ENCODE measurements at places on chromosomes 2 and 18. TPM values are rescaled to one million over a fixed set of nuclear protein-coding genes. Genes with fewer than 3 reads are reported as not detected.
A peak's percentile ranks its signal among the peaks of the same experiment; 100 is the strongest.

DNA sequence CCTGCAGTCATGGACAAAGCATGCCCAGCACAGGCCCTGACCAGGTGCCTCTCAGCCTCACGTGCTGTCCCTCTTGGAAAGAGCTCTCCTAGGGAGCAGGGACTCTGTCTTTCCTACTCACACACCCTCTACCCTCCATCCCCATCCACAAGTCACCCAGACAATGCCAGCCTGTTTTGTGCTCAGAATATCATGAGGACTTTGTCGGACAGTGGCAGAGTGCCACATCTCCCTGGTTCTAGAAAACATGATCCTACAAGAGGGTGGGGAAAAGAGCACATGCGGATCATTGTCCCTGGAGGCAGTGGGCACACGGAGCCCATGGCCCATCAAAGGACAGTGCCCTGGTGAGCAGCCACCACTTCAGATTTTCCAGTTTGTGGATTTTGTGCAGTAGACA, 3.7 kb upstream of the MAL start:
- no peak overlapping the region for H3K4me3 ChIP-seq
- no peak for DNase-seq
- peaks cover 50% of the 10 kb centered on the region for H3K27me3 ChIP-seq
- H3K4me1 ChIP-seq: no peaks in the 10 kb centered on the region
- H3K36me3 ChIP-seq: no peaks in the 10 kb centered on the region

DNA sequence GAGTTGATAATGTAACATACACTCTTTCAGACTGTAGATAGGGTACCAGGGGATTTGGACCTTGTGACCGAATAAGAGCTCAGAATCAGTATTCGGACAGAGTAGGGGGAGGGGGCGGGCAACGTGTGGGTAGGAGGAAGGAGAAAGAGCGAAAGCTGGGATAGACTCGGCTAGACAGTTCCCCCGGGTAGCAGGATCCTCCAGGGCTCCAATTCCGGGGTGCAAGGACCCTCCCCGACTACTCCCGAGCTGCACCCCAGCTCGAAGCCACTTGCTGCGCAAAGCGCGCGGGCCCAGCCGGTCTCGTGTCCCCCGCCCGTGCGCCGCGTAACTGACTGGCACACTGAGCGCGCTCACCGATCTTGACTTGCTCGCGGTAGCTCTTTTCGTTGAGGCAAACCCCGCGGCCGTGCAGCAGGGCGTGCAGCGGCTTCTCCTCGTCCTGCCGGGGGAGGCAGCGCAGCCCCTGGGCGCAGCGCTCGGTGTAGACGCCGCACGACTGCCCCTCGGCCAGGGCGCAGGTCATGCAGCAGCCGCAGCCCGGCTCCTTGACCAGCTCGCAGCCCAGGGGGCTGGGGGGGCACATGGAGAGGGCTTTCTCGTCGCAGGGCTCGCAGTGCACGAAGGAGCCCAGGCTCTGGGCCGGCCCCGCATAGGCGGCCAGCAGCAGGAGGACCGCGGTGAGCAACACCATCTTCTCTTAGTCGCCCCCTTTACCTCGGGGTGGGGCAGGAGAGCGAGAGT, 1.1 kb downstream of the IGFBP5 start:
- H3K4me1 ChIP-seq: peaks cover 54% of the 10 kb centered on the region
- H3K36me3 ChIP-seq: peaks cover 1% of the 10 kb centered on the region
- DNase-seq: peak; percentile 38
- peak overlapping the region; percentile 93 for H3K4me3 ChIP-seq
- H3K27me3 ChIP-seq: no peaks in the 10 kb centered on the region

DNA sequence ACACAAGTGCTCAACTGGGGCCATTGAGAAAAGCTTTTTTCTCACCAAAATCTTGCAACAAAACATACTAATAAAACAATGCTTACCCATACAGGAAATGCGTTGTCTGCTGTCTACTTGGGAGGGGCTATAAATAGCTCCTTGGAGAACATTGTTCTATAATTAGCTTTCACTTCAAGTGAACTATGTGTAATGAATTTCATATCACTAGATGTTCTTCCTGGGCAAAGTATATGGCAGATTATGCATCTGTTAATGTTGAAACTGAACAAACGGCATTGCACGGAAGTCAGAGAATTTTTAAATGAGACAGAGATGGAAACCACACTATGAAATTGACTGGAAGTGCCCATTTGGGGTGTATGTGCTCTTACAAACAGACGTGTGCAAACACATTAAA, 6.4 kb upstream of the NPAS2 start:
- peaks cover 18% of the 10 kb centered on the region for H3K4me1 ChIP-seq
- H3K27ac ChIP-seq: no peak overlapping the region
- H3K27me3 ChIP-seq: no peaks in the 10 kb centered on the region
- H3K36me3 ChIP-seq: no peaks in the 10 kb centered on the region
- no peak overlapping the region for H3K4me3 ChIP-seq

DNA sequence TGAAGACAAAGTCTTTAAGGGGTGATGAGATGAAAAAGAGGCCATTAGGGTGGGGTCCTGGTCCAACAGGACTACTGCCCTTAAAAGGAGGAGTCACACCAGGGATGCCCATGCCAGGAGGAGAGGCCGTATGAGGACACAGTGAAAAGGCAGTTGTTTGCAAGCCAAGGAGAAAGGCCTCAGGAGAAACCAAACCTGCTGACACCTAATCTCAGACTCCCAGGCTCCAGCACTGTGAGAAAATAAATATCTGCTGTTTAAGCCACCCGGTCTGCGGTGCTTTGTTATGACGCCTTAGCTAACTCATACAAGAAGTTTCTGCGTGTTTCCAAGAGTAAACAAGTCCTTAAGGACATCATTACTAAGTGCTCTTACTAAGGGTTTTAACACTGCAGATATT, 93.6 kb downstream of the DNER start:
- H3K36me3 ChIP-seq: no peaks in the 10 kb centered on the region
- H3K4me1 ChIP-seq: no peaks in the 10 kb centered on the region
- H3K27ac ChIP-seq: no peak overlapping the region
- H3K4me3 ChIP-seq: no peak overlapping the region
- no peak for DNase-seq

GRCh38 chr18:79400591-79401381, 5.1 kb downstream of the NFATC1 start:
- H3K27ac ChIP-seq: no peak overlapping the region
- H3K4me3 ChIP-seq: peak overlapping the region; percentile 23
- peaks cover 36% of the 10 kb centered on the region for H3K27me3 ChIP-seq
- peaks cover 5% of the 10 kb centered on the region for H3K4me1 ChIP-seq

DNA sequence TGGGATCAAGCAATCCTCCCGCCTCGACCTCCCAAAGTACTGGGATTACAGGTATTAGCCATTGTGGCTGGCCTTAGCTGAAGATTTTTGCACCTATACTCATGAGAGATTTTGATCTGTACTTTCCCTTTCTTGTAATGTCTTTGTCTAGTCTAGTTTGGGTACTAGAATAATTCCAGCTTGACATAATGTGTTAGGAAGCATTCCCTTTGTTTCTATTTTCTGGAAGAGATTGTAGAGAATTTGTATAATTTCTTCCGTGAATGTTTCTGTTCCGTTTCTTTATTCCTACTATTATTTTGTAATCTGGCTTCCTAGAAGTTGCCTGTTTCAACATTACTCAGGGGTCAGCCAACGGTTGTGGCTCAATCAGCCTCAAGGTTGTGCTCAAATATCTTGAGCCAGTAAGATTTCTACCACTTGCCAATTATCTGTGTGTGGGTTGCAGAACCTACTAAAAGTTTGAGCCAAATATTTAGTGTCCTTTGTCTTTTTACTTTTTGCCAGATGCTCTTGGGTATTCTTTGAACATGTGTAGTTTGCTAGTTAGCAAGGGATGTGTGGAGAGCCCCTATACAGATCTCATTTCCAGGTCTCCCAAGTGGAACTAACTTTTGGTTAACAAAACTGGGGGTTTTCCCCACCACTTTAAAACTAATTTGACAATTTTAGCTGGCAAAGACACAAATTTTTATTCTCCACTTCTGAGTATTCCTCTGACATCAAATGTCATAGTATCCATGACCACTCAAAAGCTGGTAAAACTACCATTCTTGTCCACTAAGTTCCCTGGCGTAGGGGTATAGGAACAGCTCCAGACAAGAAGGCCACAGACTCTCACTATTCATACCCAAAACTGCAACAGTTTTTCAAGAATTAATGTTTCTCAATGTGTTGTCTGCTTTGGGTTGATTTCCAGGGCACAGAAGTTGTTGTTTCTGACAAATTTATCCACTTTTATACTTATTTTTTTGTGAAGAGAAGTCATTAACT, 42.8 kb upstream of the BAZ2B start:
- H3K4me1 ChIP-seq: no peaks in the 10 kb centered on the region
- H3K27ac ChIP-seq: no peak overlapping the region
- DNase-seq: peak; percentile 52
- H3K36me3 ChIP-seq: no peaks in the 10 kb centered on the region

- no peaks in the 10 kb centered on the region for H3K27me3 ChIP-seq
- H3K4me3 ChIP-seq: no peak overlapping the region
- no peak for DNase-seq
- H3K36me3 ChIP-seq: no peaks in the 10 kb centered on the region
- H3K27ac ChIP-seq: no peak overlapping the region
Observed at GRCh38 chr2:118106926-118107325, 18.7 kb downstream of the INSIG2 start.

DNA sequence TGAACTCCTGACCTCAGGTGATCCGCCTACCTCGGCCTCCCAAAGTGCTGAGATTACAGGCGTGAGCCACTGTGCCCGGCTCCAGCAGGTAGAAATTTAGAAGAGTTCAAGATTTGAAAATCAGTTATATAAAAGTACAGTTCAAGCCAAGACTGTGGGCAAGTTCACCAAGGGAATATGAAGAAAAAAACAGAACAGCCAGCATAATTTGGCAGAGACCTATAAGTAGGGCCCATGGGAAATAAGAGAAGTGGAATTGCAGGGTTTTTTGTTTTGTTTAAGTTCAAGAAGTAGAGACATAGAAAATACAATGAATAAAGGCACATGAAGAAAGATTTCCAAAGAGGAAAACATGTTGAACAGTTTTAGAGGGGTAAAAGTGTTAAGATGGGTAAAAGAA, 57.9 kb downstream of the BAZ2B start:
- H3K27me3 ChIP-seq: no peaks in the 10 kb centered on the region
- H3K27ac ChIP-seq: no peak overlapping the region
- DNase-seq: no peak
- no peak overlapping the region for H3K4me3 ChIP-seq
- no peaks in the 10 kb centered on the region for H3K4me1 ChIP-seq

The PAPOLG gene
- 12.5 TPM for total RNA-seq

DNA sequence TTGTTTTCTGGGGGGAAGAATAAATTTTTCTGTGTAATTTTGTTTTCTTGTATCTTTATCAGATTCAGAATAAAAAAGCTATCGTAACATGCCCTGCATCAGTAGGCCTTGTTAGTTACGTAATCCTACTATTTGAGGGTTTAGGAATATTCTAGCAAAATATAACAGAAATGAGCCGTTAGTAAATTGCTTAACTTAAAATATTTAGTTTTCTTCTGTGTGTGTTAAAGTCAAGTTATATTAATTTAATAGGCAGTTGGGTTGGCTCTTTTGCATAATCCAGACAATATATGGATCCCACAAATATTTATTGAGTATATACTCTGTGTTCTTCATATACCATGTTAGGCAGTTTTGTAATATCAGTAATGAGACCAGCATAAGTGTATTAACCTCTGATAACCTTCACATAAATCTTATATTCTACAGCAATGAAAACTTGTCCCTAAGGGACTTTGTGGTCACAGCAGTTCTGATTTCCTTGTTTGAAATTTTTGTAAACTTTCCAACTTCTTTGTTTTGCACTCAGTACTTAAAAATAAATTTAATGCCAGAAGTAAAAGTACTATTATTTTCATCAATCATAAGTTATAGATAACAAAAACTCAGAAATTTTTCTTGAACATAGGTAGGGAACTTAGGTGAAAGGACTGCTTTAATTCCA, 151.9 kb downstream of the FMNL2 start:
- H3K36me3 ChIP-seq: no peaks in the 10 kb centered on the region
- peaks cover 6% of the 10 kb centered on the region for H3K4me1 ChIP-seq
- no peak overlapping the region for H3K27ac ChIP-seq
- no peaks in the 10 kb centered on the region for H3K27me3 ChIP-seq
- no peak for DNase-seq

The BIN1 gene
- 50.2 TPM for total RNA-seq

GRCh38 chr18:8341481-8342230, 267.6 kb upstream of the RAB12 start:
- peak; percentile 75 for DNase-seq
- H3K27me3 ChIP-seq: no peaks in the 10 kb centered on the region
- no peak overlapping the region for H3K4me3 ChIP-seq
- H3K36me3 ChIP-seq: no peaks in the 10 kb centered on the region

DNA sequence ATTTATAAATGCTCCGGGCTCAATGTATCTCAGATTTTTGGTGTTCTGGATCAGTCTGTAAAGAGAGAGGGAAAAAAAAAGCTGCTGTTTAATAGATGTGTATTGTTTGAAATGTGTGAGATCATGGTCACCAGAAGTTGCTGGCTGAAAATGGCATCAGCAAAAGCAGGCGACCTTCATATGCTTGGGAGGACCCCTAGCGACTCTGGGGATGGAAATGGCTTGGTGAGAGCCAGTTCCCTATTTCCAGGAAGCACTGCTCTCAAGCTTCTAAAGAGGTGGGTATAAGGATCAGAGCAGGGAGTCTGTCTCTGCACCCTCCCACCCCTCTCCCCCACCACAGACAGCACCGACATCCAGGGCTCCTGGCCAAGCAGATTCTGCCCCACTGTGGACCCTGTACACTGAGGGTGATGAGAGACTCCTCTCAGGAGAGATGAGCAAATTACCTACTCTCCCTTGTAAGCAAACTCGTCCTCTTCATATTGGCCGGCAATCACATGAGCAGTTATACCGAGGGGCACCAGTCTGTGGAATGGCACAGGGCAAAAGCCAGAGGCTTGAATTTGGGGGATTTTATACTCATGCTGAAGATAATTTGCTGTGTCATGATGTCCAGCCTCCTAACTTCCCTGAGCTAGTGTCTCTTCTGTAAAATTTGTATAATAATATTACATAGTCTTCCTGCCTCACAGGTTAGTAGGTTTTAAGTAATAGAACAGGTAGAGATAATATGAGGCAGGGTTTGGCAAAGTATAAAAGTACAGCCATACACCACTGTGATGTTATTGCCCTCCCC, 29.6 kb downstream of the LHCGR start:
- no peaks in the 10 kb centered on the region for H3K27me3 ChIP-seq
- no peak for DNase-seq
- H3K36me3 ChIP-seq: no peaks in the 10 kb centered on the region
- no peak overlapping the region for H3K4me3 ChIP-seq
- H3K27ac ChIP-seq: no peak overlapping the region

GRCh38 chr2:80328159-80328571, 23.6 kb upstream of the LRRTM1 start:
- no peak for DNase-seq
- no peak overlapping the region for H3K4me3 ChIP-seq
- no peaks in the 10 kb centered on the region for H3K4me1 ChIP-seq
- H3K27ac ChIP-seq: no peak overlapping the region

- no peaks in the 10 kb centered on the region for H3K36me3 ChIP-seq
- no peaks in the 10 kb centered on the region for H3K4me1 ChIP-seq
Observed at GRCh38 chr18:39188278-39188677, 1622.7 kb upstream of the CELF4 start.

GRCh38 chr2:16478434-16479210, 187.0 kb downstream of the CYRIA start:
- no peaks in the 10 kb centered on the region for H3K27me3 ChIP-seq
- no peak for DNase-seq
- no peaks in the 10 kb centered on the region for H3K4me1 ChIP-seq
- H3K4me3 ChIP-seq: no peak overlapping the region
- no peak overlapping the region for H3K27ac ChIP-seq

The TMEM247 gene
- total RNA-seq: not detected

The CIB4 gene
- not detected for total RNA-seq

The COL6A3 gene
- 200 TPM for total RNA-seq

The LRATD1 gene
- 28.3 TPM for total RNA-seq

GRCh38 chr2:236823963-236824362, 254.3 kb downstream of the ACKR3 start:
- no peak overlapping the region for H3K4me3 ChIP-seq
- H3K27me3 ChIP-seq: no peaks in the 10 kb centered on the region
- no peaks in the 10 kb centered on the region for H3K4me1 ChIP-seq

Measured in astrocyte (in vitro differentiated cells and primary cell).